AG09319 (cell line): ENCODE measurements at places on chromosomes 12 and 14.

DNA sequence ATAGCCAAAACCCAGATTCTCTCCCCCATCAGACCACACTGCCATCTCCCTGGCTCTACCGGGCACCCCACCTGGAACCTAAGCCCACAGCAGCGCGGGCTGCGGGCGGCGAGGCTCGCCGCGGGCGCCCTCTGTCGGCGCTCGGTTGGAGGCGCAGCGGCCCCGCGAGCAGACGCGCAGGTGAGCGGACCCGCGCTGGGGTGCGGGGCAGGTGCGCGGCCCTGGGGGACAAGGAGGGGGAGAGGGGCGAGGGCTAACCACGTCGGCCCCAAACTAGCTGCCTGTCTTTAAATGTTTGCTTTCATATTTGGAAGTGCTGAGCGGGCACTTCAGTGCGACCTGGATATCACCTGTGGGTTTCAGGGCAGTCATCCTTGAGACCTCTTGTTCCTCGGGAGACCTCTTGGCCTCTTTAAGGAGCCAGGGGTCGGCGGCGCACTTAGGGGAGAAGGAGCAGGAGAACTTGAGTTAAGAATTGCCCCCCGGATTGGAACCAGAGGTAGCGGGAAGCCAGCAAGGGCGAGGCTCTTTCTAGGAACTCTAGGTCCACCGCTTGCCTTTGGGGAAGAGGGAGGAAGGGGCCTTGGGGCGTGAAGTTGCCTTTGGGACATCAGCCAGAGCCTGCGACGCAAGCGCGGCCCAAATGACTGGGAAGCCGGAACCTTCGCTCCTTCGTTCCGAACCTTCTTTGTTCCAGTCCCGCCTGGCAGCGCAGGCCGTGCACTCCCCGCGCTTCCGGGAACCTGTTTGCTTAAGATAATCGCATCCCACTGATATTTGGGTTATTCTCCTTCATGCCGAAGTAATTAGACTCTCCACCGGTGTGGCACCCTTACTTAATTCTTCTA, 78.7 kb downstream of the NEDD1 start:
- no peak for DNase-seq

DNA sequence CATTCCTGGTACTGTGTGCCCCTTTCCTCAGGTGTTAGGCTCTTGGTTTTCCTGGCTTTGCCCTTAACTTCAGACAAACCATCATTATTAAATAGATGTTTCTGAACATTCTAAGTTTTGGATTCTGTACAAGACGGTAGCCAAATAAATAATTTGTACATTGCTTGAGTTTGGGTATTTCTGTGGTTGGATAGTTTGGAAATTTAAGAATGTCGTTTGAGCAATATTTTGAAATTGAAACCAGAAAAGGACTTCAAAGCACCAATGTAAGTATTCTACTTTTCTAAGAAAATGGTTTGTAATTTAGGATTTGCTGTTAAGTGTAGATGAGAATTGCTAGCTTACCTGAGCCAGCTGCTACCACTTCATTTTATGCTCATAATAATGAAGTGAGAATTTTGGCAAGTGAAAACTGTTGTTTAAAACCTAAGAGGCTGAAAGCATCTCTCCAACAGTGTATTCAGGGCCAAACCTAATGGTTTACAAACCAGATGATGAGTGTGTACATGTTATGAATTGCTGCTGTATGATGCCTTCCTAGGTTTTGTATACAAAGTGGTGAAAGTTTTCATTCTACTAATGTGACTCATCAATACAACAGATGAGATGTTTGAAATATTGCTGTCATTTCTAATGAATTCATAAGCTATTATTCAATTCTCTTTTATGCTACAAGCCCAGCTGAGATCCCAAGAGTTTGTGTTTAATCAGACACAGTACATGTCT, 181.5 kb upstream of the PRKD1 start:
- DNase-seq, result peak; percentile 62

GRCh38 chr12:79347866-79348265, 342.9 kb downstream of the PAWR start:
- DNase-seq, result no peak

DNA sequence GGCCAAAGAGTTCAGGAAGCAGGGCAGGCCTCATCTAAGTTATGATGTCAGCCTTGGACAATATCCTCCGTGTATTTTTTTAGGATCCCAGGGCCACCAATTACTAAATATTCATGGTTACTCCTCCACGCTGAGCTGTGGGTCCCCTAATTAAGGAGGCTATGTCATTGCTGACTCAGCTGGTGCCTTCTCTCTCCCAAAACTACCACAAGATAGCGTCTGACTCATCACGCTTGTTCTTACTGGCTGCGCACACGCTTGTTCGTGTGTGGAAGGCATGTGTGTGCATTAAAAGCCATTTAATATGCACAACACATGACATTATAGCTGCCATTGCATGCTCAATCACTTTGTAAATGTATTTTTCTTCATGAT, 78.3 kb downstream of the GSC start:
- DNase-seq, result no peak

DNA sequence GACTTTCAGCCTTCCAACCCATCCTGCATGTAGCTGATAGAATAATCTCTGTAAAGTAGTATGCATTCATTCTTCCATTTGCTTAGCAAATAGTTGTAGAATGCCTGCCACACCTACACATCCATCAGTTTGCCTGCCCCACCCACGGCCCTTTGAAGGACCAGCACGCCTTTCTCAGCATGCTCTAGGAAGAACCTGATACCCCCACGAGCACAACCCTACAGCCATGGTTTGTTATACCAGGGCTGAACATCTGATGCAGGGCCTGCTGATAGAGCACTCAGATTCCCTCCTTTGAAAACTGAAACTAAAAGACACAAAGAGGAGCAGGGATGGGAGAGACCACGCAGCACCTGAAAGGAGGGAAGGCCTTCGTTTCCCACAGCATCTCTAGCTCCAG, 205.1 kb downstream of the ANO2 start:
- DNase-seq, result no peak
